ENCODE measurements at places on chromosomes 5 and 9.

GRCh38 chr5:178670351-178670885, 43.6 kb upstream of the CLK4 start:
- no peak for DNase-seq

DNA sequence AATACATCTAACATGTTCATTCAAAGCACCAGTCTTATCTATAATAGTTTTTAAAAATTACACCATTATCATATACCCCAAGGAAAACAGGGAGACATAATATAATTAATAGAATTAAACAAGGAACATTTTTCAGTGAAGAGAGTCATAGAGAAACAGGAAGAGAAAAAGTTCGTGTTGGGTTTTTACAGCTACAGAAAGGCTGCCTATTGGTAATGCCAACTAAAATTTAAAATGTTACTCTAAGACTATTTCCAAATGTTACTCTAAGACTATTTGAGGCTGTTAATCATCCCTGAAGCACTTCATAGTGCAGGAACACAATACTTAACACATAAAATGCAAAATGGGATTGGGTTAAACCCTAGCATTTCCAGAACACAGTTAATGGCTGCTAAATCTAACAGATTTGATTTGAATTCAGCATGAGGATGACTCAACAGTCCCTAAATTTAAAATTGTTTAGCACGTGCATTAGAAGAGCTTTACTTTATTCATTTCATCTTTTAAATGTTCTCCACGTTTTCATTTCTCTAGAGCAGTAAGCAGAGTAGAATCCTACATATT, 54.5 kb downstream of the OXCT1 start:
- DNase-seq = no peak

GRCh38 chr9:88196142-88196790, 58.0 kb upstream of the SPATA31C2 start:
- no peak for DNase-seq

DNA sequence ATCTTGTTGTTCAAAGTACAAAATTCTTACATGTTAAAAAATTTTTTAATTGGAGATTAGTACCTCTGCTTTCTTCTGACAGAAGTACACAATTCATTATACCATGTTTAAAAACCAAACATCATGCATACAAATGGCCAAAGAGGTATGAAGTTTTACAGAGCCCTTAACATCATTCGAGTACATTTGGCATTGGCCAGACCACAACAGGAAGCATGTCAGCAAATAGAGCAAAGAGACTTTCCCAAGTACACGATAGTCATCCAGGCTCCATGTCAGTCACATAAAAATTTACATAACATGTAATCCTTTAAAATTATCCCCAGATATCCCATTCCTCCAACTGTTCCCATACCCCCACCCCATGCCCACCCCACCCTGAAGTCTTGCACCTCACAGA, 22.5 kb downstream of the HMGCS1 start:
- no peak for DNase-seq

GRCh38 chr5:158977642-158978041, 122.1 kb downstream of the EBF1 start:
- no peak for DNase-seq

DNA sequence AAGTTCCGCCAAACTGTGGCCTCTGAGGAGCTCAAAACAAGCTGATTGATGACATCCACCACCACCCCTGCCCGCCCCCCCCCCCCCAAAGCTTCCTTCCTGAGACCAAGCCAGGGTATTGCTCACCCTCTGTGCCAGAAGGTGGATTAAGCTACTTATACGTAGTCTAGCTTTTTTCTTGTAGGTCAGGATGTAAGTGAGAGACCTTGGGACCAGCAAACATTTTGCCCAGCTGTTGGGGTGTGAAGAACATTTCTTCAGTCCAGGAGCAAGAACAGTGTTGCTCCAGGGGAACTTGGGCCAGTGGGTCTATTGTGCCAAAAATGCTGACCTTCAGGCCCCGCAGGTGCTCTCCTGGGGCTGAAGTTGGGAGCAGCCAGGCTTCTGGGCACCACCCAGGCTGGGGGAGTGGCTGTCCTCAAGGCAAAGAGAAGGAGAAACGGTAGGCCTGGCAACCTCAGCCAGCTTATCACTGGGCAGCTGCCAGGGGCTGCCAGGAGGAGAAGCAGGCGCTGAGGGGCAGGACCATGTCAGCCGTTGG, 18.0 kb downstream of the NEURL1B start:
- no peak for DNase-seq

DNA sequence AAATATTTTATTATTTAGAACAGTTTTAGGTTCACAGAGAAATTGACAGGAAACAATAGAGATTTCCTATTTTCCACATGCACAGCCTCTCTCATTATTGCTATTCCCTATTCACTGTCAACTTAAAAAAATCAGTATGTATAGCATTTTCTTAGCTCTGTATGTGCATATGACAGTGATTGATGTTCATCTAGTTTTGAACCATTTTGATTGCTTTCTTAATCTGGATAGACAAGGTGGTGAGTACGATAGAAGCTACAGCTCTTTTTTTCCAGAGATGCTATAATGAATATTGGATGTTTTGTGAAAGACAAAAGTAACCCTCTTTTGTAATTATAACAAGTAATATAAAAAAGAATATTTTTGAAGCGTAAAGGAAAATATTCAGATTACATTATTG, 201.2 kb upstream of the ARRDC3 start:
- DNase-seq = no peak

DNA sequence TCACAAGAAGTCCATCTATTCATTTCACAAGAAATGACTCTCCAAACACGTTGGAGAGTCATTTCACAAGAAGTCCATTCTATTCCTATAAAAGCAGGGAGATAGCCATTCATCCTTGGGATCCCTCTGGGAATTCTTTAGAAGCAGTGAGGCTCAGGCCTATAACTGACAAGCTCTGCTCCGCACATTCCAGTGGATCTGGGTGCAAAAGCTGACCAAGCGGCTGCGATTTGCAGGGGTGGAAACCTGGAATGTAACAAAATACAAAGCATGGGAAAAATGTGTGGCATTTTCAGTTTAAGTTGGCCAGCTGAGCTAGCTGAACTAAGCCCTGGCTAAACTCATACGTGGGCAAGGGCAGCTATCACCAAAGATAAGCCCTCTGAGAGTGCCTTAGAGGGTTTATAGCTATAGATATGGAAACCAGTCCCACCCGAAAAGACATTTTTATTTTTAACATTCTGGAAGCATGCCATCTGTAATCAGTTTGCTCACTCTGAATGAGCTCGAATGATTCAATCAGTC, 8.7 kb downstream of the TAS2R1 start:
- DNase-seq = no peak

- DNase-seq = no peak
These were observed 385.9 kb upstream of the CHD1 start for GRCh38 chr5:99314721-99315120.

DNA sequence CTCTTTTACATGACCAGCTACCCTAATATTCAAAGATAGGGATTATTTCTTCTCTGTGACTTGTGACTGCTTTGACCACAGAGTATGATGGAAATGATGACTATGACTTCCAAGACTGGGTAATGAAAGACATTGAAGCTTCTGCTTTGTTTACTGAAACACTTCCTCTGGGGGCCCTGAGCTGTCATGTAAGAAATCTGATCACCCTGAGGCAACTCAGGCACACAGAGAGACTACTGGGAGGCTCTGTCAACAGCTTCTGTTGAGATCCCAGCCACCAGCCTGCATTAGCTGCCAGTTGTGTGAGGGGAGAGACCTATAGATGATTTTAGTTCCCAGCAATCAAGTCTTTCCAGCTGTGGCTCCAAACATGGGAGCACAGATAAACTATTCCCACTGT, 76.5 kb downstream of the KCTD16 start:
- DNase-seq = no peak

- no peak for DNase-seq
These were observed 1.7 kb downstream of the INPP5E start for GRCh38 chr9:136437839-136438547.

DNA sequence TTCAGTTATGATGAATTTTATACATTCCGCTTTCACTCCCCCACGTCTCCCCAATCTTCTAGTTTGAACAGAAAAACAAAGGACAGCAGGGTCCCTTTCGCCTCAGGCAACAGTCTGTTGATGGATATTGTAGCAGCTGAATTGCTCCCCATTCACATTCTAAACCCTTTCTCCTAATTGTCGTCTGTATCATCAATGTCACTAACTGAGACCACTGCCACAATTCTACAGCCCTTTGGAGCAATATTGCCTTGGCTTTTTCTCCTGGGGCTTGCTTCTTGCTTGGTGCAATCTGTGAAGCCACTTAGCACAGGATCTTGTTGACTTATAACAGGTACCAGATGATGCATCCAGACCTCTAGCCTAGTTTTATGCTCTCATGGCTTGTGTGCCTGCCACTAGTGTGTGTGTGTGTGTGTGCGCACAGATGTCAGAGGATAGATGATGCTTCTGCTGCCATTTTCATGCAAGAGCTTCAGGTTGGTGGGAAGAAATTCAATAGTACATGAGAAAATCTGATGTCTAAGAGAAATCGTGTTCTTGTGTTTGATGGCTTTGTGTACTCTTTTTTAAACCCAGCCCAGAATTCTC, 195.2 kb upstream of the ISL1 start:
- DNase-seq = no peak

DNA sequence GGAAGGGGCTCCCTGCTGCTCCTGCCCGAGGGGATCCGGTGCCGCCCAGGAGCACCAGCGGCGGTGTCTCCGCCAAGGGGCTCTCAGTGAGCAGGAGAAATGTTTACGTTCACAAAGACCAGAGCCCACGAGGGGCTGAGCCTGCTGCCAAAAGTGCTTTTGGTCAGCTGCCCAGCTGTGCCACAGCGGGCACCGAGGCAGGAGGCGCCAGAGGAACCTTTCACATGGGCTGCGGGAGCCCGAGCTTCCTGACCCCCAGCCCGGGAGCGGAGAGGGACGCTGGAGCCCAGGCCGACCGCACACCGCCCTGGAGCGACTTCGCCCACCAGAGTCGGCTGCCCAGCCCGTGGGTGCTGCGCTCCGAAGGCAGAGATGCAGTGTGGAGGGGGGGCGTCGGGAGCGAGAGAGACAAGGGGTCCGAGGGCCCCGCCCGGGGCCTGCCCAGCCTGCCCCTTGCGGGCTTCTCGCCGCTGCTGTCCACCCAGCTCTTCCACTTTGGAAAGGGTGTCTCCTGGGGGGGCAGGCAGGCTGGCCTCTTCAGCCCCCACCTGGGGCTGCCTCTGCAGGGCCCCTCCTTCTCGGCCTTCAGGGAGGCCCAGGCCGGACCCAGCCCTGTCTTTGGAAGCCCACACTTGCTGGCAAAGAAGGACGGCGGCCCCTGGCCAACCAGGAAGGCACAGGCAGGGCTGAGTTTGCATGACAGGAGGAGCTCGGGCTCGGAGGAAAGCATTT, 7.9 kb downstream of the PPP1R26 start:
- no peak for DNase-seq

DNA sequence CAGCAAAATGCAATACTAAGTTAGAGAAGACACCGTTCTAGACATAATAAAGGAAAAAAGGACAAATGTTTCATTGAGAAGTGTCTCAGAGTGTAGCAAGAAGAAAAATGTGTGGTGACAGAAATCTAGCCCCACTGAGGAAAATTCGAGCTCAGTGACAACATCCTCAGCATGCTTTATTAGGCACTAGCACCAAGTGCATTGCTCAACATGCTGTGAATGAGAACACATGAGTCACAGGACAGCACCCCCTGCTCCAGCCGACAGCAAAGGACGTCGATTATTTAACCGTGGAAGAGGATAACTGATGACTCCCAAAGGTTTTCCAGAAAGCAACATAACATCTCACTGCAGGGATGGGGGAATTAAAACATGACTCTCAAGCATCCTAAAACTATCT, 182.7 kb downstream of the GNAQ start:
- DNase-seq = no peak

- no peak for DNase-seq
These were observed 76.1 kb upstream of the ASS1 start for GRCh38 chr9:130368631-130369103.

DNA sequence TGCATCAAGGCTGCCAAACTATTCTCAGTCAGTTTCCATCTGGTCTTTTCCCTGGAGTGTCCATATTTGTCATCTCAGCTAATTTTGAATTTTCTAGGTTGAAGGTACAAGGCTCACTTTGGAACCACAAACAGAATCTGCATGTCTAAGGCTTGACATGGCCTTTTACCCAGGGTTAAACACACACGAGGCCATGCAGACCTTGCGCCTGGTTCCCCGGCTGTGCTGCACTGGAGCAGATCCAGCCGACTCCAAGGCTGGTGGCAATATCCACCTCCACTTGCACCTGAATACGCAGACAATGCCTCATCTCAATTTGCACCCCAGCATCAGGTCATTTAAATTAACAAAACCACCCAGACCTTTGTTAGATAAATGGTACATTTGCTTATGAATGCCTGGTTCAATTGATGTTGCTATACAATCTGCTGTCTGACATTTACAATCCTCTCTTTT, 276.2 kb downstream of the HSPA4 start:
- no peak for DNase-seq

DNA sequence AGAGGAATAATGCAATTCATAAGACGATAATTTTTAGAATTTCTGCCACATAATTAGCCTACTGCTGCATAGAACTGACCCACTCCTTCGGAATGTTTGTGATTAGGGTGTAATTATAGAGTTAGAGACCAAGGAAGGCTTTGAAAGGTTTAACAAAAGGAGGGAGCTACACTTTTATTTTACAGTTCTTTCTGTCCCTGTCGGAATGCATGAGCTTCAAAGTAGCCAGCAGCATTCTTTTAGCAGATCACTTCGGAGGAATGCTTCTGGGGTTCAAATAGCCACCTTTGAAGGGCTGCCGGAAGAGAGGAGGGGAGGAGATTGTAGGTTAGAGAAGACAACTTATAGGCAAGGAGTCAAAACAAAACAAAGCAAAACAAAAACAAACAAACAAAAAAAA, 168.1 kb downstream of the GRIA1 start:
- DNase-seq = no peak

DNA sequence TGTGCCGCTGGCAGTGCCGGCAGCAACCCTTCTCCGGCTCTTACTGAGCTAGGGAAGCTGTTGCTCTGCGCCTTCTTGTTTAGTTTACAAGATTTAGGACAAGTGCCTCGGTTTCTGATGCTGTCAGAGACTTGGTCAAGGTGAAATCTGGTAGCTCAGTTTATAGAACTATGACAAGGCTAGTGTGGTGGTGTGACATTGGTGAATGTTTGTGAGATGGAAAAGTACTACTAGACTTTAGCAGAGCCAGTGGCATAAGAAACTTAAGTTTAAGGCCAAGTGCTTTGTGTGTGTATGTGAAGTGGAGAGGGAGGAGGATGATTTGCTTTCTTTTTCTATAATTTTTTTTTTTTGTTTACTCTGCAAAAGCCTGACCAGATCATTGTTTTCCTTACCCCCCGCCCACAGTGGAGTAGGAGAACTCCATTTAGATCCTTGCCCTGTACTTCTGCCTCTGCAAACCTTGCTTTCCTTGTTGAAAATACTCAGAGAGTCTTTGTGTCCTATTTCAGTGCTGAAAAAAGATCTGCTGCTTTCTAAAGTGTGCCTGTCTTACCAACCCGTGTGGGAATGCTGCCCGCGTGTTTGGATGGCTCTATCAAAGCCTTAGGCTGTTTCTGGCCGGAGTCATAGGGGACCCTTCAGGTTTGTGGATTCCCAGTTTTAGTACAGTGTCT, 75.9 kb downstream of the TRIO start:
- DNase-seq = no peak

GRCh38 chr9:122217640-122218039, 11.1 kb downstream of the LHX6 start:
- no peak for DNase-seq

- no peak for DNase-seq
These were observed 43.4 kb downstream of the NKX2-5 start for GRCh38 chr5:173191561-173191960.

- no peak for DNase-seq
These were observed 231.2 kb downstream of the ARRDC3 start for GRCh38 chr5:91151947-91152346.

All from activated CD8-positive, alpha-beta memory T cell treated with anti-CD3 and anti-CD28 coated beads for 4 hours (primary cell).